ENCODE measurements at places on chromosomes 7 and 10.

- DNase-seq, result peak; percentile 45
These were observed 3.7 kb downstream of the NRP1 start for GRCh38 chr10:33330543-33331378.

GRCh38 chr7:33300131-33300530, 170.8 kb downstream of the BBS9 start:
- DNase-seq, result no peak

DNA sequence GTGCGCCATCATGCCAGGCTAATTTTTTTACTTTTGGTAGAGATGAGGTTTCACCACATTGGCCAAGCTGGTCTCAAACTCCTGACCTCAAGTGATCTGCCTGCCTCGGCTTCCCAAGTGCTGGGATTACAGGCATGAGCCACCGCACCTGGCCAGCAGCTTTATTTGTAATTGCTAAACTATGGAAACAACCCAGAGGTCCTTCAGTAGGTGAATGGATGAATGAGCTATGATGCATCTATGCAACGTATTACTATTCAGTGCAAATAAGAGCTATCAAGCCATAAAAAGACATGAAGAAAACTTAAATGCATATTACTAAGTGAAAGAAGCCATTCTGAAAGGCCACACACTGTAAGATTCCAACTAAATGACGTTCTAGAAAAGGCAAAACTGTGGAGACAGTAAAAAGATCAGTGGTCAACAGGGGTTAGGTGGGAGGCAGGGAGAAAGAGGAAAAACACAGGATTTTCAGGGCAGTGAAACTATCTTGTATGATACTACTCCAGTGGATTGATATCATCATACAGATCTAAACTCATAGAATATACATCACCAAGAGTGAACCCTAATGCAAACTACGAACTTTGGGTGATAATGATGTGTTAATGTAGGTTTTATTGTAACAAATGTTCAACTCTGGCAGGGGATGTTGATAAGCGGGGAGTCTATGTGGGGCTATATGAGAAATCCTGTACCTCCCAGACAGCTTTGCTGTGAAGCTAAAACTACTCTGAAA, 66.7 kb downstream of the PRTFDC1 start:
- no peak for DNase-seq

GRCh38 chr7:36925691-36926090, 201.4 kb upstream of the AOAH start:
- no peak for DNase-seq

DNA sequence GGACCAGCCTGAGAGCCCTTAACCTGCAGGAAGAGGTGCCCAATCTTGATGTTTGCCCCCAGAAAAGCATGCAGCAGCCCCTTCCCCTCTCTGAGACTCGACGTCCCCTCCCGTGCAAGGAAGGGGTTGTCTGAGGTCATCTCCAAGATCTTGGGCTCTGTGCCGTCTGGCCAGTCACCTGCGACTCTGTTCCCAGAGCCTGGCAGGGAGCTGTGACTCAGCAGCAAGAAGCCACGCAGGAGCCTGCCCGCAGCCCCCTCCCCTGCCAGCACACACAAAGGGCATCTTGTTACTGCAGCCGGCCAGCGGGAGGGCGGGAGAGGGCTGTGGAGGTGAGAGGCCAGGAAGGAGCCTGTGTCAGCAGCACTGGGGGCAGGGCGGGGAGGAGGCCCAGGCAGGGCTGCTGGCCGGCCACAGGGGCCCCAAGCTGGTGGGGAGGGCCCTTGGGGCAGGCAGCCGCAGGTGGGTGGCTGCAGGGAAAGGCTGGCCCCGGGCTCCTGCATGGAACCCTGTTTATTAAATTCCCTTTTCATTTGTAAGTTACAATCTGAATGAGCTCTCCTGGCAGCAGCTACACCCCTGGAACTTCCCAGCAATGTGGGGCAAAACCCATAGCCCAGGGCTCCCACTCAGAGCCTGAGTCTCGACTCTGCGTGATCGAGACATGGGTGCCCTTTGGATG, 103.7 kb upstream of the ZMIZ1 start:
- no peak for DNase-seq

DNA sequence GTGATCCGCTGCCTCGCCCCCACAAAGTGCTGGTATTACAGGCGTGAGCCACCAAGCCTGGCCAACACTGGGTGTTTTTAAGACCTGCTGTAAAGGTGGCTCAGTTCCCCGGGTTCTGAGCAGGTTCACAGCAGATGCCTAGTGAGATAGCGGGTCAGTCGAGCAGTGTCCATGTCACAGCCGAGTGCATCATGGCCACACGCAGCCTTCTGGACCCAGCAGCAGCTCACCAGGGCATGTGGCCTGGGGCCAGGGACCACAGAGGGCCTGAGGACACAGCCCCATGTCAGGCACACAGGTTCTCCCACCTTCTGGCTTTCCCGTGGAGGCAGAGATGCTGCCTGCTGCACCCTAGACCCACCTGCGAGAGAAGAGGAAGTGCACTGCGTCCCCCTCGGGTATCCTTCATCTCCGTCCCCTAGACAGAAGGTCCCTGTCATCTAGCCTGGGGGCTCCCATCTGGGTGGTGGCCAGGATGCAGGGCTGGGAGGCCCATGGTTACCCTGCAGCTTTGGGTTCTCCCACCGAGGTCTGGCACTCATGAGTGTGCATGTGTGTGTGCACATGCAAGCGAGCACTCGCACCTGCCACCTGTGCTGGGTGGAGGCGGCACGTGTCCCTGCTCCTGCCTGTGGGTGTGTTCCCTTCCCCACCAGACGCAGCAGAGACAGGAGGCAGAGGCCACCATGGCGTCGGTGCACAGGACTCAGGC, 98.6 kb downstream of the NKX6-2 start:
- DNase-seq, result no peak

DNA sequence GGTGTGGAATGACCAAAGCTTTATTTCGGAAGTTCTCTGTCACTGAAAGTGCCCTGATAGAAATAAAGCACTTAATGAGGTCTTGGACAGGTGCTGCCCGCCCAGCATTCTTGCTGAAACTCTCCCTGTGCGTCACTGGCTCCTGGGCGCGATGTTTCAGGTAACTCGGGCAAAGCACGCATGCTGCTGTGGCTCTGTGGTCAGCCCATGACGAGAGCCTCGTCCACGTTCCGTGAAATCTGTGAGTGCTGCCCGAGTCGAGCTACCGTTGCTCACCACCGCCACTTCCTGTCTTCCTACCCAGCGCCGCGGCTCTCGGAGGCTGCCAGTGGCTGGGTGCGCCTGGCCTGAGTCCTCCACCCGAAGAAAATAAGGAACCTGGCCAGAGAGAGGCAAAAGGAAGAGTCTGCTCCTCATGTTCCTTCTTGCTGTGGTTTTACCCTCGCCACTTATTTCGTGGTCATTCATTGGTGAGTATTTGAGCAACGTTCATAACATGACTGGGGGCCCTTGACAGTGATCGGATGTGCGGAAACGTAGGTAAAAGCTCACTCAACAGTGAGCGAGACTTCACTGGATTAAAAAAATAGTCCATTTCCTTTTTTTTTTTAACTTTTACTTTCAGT, 95.5 kb downstream of the MAP3K8 start:
- no peak for DNase-seq

DNA sequence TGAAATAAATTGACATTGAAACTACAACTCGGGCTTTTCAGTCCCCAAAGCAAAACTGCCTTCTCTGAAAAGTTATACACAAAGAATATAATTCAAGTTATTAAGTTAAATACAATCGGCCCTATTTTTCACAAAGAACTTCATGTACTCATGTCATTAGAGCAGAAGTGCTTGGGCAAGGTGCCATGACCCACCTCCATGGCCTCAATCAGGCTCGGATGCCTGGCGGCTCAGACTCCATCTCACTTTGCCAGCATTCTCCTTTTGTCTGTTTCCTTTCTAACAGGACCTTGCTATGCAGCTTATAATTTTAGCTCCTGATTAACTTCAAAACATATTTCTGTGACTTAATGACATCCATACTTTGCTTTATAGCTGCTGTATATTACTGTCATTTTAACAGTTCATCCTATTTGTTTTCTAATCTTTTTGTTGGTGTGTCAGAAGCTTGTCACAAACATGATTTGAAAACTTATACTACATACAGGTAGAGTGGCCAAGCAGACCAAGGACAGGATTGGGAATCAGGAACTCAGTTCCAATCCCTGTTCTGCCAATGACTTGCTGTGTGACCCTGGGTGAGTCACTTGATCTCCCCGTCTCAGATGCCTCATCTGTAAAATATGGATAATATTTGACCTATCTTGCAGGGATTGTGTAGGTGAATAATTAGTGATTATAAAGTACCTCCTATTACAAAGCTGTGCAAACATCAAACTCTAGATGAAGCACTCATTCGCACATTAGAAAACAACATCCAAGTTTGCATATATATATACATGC, 60.8 kb upstream of the ITGA8 start:
- no peak for DNase-seq
